Stimulated activated CD8-positive, alpha-beta memory T cell treated with anti-CD3 and anti-CD28 coated beads, Interleukin-4, amount 100 ng/mL, for 4 hours (primary cell): ENCODE measurements at places on chromosomes 1 and 21.
A peak's percentile ranks its signal among the peaks of the same experiment; 100 is the strongest.

GRCh38 chr1:25503551-25504426 is 39.6 kb upstream of the LDLRAP1 start:
- peak; percentile 27 for DNase-seq

- no peak for DNase-seq
Measured at GRCh38 chr1:160552425-160552824, 26.9 kb downstream of the CD84 start.

DNA sequence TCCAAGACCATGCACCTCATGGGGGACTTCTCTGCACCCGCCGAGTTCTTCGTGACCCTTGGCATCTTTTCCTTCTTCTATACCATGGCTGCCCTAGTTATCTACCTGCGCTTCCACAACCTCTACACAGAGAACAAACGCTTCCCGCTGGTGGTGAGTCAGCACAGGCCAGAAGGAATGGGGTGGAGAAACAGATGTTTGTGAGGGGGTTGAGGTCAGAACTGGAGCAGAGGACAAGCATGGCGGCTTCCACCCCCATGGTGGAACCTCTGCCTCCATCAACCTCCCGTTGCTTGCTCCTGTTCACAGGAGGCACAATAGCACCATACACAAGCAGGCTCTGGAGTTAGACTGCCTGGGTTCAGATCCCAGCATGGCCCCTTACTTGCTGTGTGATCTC is 6.9 kb upstream of the ATXN7L2 start:
- DNase-seq, result no peak

- DNase-seq, result no peak
Measured at GRCh38 chr1:21278208-21278859, 11.9 kb downstream of the ECE1 start.

- peak; percentile 63 for DNase-seq
Measured at GRCh38 chr1:108646648-108647269, 14.1 kb downstream of the HENMT1 start.
